CD8-positive, alpha-beta memory T cell (primary cell): ENCODE measurements at places on chromosomes 4 and X. TPM values are rescaled to one million over a fixed set of nuclear protein-coding genes. Genes with fewer than 3 reads are reported as not detected.

GRCh38 chrX:41686788-41687187 is 2.0 kb upstream of the GPR34 start:
- no peak for DNase-seq
- no peaks in the 10 kb centered on the region for H3K27me3 ChIP-seq
- H3K27ac ChIP-seq = no peak overlapping the region
- no peak overlapping the region for H3K4me3 ChIP-seq
- H3K4me1 ChIP-seq = no peaks in the 10 kb centered on the region

The SUPT20HL2 gene
- total RNA-seq = not detected

The TAF7L gene
- total RNA-seq = not detected

The DMRTC1 gene
- total RNA-seq = not detected

DNA sequence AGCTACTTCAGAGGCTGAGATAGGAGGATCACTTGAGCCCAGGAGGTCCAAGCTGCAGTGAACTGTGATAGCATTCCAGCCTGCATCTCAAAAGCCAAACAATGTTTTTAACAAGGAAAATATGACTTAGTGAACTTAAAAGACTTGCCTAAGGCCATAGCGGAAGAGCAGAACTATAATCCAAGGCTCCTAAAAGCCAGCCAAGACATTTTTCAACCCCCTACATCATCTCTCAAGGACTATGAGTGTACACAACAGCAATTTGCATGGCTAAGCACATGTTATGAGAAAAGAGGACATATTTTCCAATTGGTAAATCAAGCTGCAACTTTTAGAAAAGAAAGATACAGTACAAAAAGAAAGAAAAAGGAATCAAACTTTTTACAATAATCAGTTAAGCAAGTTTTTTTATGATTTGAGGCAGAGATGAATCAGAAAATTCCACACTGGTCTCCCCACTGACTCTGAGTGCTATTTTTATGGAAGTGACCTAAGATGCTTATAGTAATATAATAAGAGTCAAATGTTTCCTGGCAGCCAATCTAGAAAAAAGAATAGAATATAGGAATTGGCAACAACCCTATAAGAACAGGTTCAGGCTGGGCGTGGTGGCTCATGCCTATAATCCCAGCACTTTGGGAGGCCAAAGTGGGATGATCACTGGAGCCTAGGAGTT is 9.8 kb upstream of the ACOT9 start:
- DNase-seq = no peak
- H3K4me3 ChIP-seq = no peak overlapping the region
- no peaks in the 10 kb centered on the region for H3K36me3 ChIP-seq
- H3K27ac ChIP-seq = no peak overlapping the region
- H3K4me1 ChIP-seq = no peaks in the 10 kb centered on the region
- no peaks in the 10 kb centered on the region for H3K27me3 ChIP-seq

DNA sequence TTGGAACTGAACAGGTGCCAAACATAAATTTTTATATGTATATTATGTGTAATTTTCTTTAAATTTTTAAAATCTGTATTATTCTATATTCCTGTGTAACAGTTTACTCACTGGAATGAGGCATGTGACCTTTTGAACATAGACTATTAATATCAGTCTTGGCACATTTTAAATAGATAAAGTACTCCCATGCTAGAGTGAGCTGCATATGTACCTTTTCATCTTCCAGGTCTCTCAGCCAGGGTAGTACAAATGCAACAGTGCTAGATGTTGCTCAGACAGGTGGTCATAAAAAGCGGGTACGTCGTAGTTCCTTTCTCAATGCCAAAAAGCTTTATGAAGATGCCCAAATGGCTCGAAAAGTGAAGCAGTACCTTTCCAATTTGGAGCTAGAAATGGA is 242.0 kb downstream of the RAPGEF2 start:
- H3K27ac ChIP-seq = no peak overlapping the region
- H3K27me3 ChIP-seq = no peaks in the 10 kb centered on the region
- no peaks in the 10 kb centered on the region for H3K4me1 ChIP-seq
- DNase-seq = no peak

GRCh38 chr4:124173912-124174311 is 538.6 kb downstream of the ANKRD50 start:
- no peaks in the 10 kb centered on the region for H3K36me3 ChIP-seq
- no peaks in the 10 kb centered on the region for H3K27me3 ChIP-seq
- no peak for DNase-seq
- H3K4me1 ChIP-seq = no peaks in the 10 kb centered on the region

DNA sequence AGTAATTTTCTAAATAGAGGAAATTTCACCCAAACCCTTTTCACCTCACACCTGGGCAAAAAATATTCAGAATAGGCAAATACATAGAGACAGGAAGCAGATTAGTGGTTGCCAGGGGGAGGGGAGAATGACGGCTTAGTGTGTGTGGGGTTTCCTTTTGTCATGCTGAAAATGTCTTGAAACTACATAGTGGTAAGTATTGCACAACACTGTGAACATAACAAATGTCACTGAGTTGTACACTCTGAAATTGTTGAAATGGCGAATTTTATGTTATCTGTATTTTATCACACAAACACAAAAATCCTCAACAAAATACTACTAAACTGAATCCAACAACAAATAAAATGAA is 60.7 kb upstream of the PLAC1 start:
- no peaks in the 10 kb centered on the region for H3K4me1 ChIP-seq
- H3K27me3 ChIP-seq = no peaks in the 10 kb centered on the region
- H3K4me3 ChIP-seq = no peak overlapping the region
- DNase-seq = no peak
- H3K36me3 ChIP-seq = no peaks in the 10 kb centered on the region

DNA sequence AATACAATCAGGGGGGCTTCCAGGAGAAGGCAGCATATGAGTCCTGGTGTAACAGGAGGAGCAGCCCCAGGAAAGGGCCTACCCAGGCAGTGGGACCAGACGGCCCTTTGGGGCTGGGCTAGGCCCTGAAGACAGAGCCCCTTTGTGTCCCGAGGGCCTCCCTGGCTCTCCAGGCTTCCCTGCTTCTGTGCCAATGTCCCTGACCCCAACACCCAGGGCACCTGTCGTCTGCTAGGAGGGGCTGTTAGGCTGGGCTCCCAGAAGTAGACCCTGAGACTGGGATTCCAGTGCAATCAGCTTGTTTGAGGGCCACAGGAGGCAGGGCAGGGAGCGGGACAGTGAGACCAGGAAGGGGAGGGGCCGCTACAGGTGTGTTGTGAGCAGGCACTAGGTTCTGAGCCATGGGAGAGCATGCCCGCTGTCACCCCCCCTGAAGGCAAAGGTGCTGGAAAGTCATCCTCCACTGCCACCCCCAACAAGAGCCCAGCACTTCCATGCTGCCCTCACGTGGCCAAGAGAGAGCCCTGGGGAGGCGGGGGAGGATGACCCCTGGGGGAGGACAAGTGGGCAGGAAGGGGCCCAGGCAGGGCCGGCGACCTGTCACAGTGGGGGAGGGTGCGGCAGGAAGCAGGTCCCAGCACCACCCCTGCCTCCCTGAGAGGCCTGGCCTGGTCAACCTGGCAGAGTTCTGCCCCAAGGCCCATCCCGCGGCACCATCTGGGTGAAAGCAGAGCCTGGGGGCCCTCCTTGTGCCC is 64.8 kb downstream of the ADRA2C start:
- peak; percentile 42 for DNase-seq
- H3K27ac ChIP-seq = no peak overlapping the region
- H3K4me1 ChIP-seq = no peaks in the 10 kb centered on the region
- H3K4me3 ChIP-seq = no peak overlapping the region
- H3K36me3 ChIP-seq = no peaks in the 10 kb centered on the region

GRCh38 chr4:149676076-149676475 is 139.6 kb downstream of the IQCM start:
- no peak for DNase-seq
- no peak overlapping the region for H3K27ac ChIP-seq
- H3K4me1 ChIP-seq = no peaks in the 10 kb centered on the region
- H3K27me3 ChIP-seq = no peaks in the 10 kb centered on the region
- no peak overlapping the region for H3K4me3 ChIP-seq
- no peaks in the 10 kb centered on the region for H3K36me3 ChIP-seq

GRCh38 chrX:94722578-94722977 is 1048.6 kb downstream of the FAM133A start:
- H3K27ac ChIP-seq = no peak overlapping the region
- H3K36me3 ChIP-seq = no peaks in the 10 kb centered on the region
- no peak for DNase-seq
- no peak overlapping the region for H3K4me3 ChIP-seq
- no peaks in the 10 kb centered on the region for H3K27me3 ChIP-seq

The RRH gene
- 0.44 TPM for total RNA-seq

- H3K4me3 ChIP-seq = no peak overlapping the region
- no peaks in the 10 kb centered on the region for H3K27me3 ChIP-seq
- no peaks in the 10 kb centered on the region for H3K4me1 ChIP-seq
Observed at GRCh38 chr4:164959896-164960295, 17.6 kb downstream of the TRIM61 start.

- no peaks in the 10 kb centered on the region for H3K36me3 ChIP-seq
- no peak overlapping the region for H3K4me3 ChIP-seq
- DNase-seq = no peak
- H3K27ac ChIP-seq = no peak overlapping the region
- no peaks in the 10 kb centered on the region for H3K27me3 ChIP-seq
Observed at GRCh38 chrX:151871244-151871643, 41.4 kb upstream of the MAGEA4 start.

The PCDH19 gene
- total RNA-seq = not detected

GRCh38 chr4:40736910-40737309 is 12.8 kb upstream of the NSUN7 start:
- no peak overlapping the region for H3K27ac ChIP-seq
- no peaks in the 10 kb centered on the region for H3K36me3 ChIP-seq
- DNase-seq = no peak
- no peaks in the 10 kb centered on the region for H3K4me1 ChIP-seq
- no peaks in the 10 kb centered on the region for H3K27me3 ChIP-seq

- H3K36me3 ChIP-seq = no peaks in the 10 kb centered on the region
- DNase-seq = no peak
- no peak overlapping the region for H3K4me3 ChIP-seq
- no peak overlapping the region for H3K27ac ChIP-seq
Observed at GRCh38 chrX:46381630-46382029, 163.6 kb downstream of the ZNF674 start.

DNA sequence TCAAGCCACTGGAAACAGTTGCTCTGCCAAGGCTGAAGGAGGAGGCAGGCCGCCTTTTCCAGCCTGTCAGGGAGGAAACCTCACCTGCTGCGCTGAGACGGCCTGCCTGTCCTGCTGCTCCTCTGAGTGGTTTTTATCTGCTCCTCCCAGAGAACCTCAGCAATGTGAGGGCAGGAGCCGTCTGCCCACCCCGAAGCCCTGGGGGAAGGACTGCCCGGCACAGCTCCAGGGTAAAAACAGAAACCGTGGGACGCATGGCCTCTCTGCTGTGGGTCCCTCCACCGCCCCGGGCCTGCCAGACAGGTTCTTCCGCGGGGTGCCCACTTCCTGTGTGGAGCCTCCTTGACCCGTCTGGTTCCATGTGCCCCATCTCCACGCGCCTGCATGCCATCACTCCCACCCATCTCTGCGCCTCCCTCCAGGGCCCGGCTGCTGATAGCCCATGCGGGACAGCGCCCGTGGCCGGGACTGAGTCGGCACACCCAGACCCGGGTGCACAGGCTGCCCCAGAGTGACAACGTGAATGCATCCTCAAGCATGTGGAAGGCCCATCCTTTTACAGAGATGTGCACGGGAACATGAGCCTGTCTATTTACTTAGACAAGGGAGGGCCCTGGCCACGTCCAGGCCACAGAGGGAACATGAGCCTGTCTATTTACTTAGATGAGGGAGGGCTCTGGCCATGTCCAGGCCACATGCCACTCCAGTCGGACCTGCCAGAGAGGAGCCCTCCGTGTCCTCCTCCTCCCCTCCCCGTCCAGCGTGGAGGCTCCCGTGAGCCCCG is 4.0 kb upstream of the SLC49A3 start:
- no peak overlapping the region for H3K4me3 ChIP-seq
- no peaks in the 10 kb centered on the region for H3K27me3 ChIP-seq
- H3K4me1 ChIP-seq = no peaks in the 10 kb centered on the region
- no peak overlapping the region for H3K27ac ChIP-seq
- no peaks in the 10 kb centered on the region for H3K36me3 ChIP-seq

GRCh38 chr4:5810151-5810550 is 82.7 kb downstream of the CRMP1 start:
- no peaks in the 10 kb centered on the region for H3K36me3 ChIP-seq
- H3K4me1 ChIP-seq = no peaks in the 10 kb centered on the region
- no peak for DNase-seq
- no peaks in the 10 kb centered on the region for H3K27me3 ChIP-seq
- H3K27ac ChIP-seq = no peak overlapping the region

- H3K4me3 ChIP-seq = no peak overlapping the region
- no peak overlapping the region for H3K27ac ChIP-seq
- DNase-seq = no peak
- H3K27me3 ChIP-seq = no peaks in the 10 kb centered on the region
- no peaks in the 10 kb centered on the region for H3K4me1 ChIP-seq
- no peaks in the 10 kb centered on the region for H3K36me3 ChIP-seq
Observed at GRCh38 chrX:109927663-109928273, 75.1 kb upstream of the TMEM164 start.

The RLIM gene
- total RNA-seq = 35.0 TPM

- no peaks in the 10 kb centered on the region for H3K36me3 ChIP-seq
- no peaks in the 10 kb centered on the region for H3K27me3 ChIP-seq
- H3K27ac ChIP-seq = no peak overlapping the region
- no peak overlapping the region for H3K4me3 ChIP-seq
Observed at GRCh38 chrX:136933611-136934145, 53.2 kb upstream of the RBMX start.

- no peaks in the 10 kb centered on the region for H3K27me3 ChIP-seq
- H3K36me3 ChIP-seq = no peaks in the 10 kb centered on the region
- no peak for DNase-seq
- no peak overlapping the region for H3K4me3 ChIP-seq
Observed at GRCh38 chrX:9682861-9683260, 82.8 kb downstream of the GPR143 start.

The ITIH6 gene
- not detected for total RNA-seq

DNA sequence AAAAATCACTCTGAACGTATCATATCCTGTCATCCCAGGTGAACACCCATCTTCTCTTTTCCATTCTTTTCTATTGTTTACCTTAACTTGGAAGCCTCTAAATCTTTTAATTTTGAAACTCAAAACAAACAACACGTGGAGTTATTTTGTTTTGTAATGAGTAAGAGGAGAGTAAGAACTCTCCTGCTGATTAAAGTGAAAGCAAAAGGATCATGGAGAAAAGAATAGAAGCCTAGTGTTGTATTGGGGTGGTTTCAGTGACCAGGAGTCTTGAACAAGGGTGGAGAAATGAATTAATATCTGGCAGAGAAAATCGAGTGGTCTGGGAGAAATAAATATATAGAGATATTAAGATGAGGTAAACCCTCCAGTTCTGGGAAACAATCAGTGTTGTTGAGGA is 237.4 kb upstream of the UGT8 start:
- no peaks in the 10 kb centered on the region for H3K4me1 ChIP-seq
- no peaks in the 10 kb centered on the region for H3K27me3 ChIP-seq
- no peak overlapping the region for H3K27ac ChIP-seq
- H3K4me3 ChIP-seq = no peak overlapping the region
- no peak for DNase-seq

DNA sequence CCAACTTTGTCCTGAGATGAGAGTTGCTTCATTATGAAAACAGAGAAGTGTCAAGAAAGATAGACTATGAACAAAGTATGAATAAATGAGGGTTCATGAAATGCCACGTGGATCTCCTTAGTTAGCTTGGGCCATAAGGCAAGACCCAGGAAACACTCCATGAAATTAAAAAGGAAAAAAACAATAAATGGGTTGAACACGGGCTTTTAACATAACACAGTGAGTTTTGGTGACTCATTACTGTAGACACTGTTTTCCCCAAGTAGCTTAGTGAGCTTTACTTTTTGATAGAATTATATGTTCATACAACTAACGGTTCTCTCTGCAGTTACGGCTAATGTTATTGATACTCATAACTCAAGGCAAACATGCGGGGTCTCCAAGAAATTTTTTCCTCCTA is 265.0 kb downstream of the DHX15 start:
- no peak overlapping the region for H3K4me3 ChIP-seq
- no peaks in the 10 kb centered on the region for H3K36me3 ChIP-seq
- H3K27me3 ChIP-seq = no peaks in the 10 kb centered on the region
- no peak overlapping the region for H3K27ac ChIP-seq
- H3K4me1 ChIP-seq = no peaks in the 10 kb centered on the region
- no peak for DNase-seq

The MYL5 gene
- total RNA-seq = 19.5 TPM
